Upper lobe of left lung (tissue), 6 donors: ENCODE measurements at places on chromosomes 12 and 14. TPM values are rescaled to one million over a fixed set of nuclear protein-coding genes. Genes with fewer than 3 reads are reported as not detected.

ARHGEF40 gene
- total RNA-seq: 24.8 TPM

DNA sequence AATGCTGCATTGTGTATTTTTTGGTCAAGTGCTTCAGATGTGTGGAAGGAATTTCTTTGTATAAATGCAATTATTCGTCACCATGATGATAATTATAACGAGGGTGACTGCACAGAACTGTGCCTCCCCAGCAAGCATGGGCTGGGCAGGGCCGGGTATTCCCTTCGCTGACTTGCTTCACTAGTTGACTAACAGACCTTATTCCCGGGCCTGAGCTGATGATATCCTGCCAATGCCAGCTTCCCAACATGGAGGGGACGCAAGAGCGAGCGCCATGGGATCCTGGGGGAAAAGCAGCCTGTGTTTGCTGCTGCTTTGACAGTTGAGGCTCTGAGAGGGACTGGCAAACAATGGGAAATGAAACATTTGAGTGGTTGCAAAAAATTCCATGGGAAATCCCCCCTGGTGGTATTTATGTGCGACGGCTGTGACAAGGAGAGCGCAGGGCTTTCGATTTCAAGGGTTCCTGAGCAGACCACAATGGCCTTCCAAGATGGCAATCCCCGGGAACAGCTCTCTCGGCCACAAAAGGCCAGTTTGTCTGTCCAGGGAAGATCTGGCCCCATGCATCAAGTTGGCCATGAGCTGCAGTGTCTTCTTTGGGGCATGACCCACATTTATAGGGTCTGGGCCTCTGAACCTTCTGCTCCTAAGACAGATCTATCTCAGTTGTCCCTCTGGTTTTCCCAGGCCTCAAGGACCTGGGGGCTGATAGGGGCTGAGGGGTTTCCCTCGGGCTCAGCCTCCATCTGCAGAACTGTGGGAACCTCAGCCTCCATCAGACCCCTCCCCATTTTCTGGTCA is 21.9 kb upstream of the MAP1LC3B2 start:
- no peak overlapping the region for H3K4me3 ChIP-seq
- no peaks in the 10 kb centered on the region for H3K27me3 ChIP-seq
- DNase-seq: no peak
- H3K4me1 ChIP-seq: peaks cover 47% of the 10 kb centered on the region
- H3K36me3 ChIP-seq: no peaks in the 10 kb centered on the region
- H3K27ac ChIP-seq: no peak overlapping the region

GRCh38 chr12:123071099-123071800 is 79.6 kb downstream of the PITPNM2 start:
- H3K27ac ChIP-seq: no peak overlapping the region
- no peaks in the 10 kb centered on the region for H3K36me3 ChIP-seq
- no peaks in the 10 kb centered on the region for H3K27me3 ChIP-seq

OVCH1 gene
- 1.9 TPM for total RNA-seq

DNA sequence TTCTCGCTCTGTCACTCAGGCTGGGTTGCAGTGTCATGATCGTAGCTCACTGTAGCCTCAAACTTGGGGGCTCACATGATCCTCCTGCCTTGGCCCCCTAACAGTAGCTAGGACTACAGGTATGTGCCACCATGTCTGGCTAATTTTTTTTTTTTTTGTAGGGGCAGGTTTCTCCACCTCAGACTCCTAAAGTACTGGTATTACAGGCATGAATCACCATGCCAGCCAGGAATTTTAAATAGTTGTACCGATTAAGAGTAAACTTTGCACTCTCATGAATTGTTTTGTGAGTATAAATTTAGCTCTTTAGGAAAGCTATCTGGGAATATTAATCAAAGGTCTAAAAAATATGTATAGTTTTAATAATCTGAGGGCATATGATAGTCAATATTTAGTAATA is 25.5 kb downstream of the YEATS4 start:
- H3K4me3 ChIP-seq: no peak overlapping the region
- H3K27me3 ChIP-seq: no peaks in the 10 kb centered on the region
- no peaks in the 10 kb centered on the region for H3K4me1 ChIP-seq
- H3K36me3 ChIP-seq: no peaks in the 10 kb centered on the region
- DNase-seq: no peak
- H3K27ac ChIP-seq: no peak overlapping the region

DNAH10 gene
- total RNA-seq: 9.8 TPM

DNA sequence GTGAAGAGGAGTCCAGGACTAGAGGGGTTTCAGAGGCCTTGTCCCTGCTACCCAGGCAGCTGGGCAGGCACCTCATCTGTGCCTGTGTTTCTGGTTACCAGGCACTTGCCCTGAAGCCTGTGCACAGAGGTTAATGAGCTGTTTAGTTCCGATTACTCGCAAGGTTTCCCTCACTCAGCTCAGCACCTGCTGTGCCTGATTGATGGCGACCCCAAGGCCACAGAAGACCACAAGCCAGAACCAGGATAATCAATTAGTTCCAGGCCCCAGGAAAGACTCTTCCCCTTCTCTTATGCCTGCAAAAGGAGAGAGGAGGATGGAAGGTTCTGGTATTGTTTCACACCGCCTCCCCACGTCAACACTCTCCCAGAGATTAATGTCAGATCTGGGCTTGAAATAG is 88.8 kb upstream of the NOS1 start:
- H3K4me1 ChIP-seq: no peaks in the 10 kb centered on the region
- H3K27me3 ChIP-seq: no peaks in the 10 kb centered on the region
- H3K27ac ChIP-seq: no peak overlapping the region
- DNase-seq: no peak
- no peaks in the 10 kb centered on the region for H3K36me3 ChIP-seq
- no peak overlapping the region for H3K4me3 ChIP-seq

- H3K27ac ChIP-seq: no peak overlapping the region
- DNase-seq: no peak
- H3K4me3 ChIP-seq: no peak overlapping the region
- H3K4me1 ChIP-seq: peaks cover 3% of the 10 kb centered on the region
- H3K36me3 ChIP-seq: no peaks in the 10 kb centered on the region
Observed at GRCh38 chr12:49609875-49610154, 4.4 kb upstream of the FAM186B start.

RNASE7 gene
- not detected for total RNA-seq

HOXC6 gene
- total RNA-seq: not detected

EAPP gene
- total RNA-seq: 30.6 TPM

DNA sequence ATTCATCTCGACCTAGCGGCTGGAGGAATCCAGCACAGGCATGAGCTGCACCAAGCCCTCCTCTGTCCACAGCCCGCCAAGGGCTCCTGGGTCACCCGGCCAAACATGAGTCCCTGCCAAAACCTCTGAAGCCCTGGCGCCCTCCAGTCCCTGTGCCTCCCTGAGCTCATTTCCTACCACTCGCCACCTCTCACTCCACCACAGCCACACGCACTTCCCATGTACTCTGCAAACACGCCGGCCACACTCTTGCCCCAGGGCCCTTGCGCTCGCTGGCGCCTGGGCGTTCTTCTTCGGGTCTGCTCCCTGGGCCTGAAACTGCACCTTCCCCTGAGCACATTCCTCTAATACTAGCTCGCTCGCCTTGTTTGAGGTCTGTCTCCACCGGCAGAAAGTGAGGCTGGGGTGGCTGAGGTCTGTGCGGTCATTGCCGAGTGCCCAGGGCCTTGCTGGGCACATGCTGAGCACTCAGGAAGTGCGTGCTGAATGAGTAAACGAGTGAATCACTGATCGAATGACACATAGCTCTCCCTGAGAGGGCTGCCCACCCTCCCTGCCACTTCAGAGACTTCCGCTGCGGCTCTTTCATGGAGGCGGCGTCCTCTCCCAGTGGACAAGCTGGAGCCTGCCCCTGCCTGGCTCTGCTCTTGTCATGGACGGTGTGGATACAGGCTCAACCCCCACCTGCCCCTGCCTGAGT is 33.7 kb upstream of the DLK1 start:
- no peak overlapping the region for H3K4me3 ChIP-seq
- peak overlapping the region; percentile 21 for H3K27ac ChIP-seq
- H3K4me1 ChIP-seq: no peaks in the 10 kb centered on the region
- DNase-seq: peak; percentile 70
